ENCODE measurements at places on chromosomes 1 and 21.

DNA sequence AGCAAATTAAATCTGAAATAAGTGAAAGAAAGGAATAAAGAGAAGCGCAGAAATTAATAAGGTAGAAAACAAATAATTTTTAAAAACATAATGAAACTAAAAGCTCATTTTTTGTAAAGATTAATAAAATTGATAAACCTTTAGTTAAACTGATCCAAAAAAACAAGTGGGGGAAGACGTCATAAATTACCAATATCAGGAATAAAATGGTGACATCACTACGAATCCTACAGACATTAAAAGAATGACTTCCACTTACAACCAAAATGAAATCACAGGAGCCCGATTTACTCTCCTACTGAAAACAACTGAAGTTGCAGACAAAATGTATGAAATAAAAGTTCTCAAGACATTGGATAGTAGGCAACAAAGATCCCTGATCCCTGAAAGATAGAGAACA is 68.1 kb upstream of the IFFO2 start:
- no peak for DNase-seq

DNA sequence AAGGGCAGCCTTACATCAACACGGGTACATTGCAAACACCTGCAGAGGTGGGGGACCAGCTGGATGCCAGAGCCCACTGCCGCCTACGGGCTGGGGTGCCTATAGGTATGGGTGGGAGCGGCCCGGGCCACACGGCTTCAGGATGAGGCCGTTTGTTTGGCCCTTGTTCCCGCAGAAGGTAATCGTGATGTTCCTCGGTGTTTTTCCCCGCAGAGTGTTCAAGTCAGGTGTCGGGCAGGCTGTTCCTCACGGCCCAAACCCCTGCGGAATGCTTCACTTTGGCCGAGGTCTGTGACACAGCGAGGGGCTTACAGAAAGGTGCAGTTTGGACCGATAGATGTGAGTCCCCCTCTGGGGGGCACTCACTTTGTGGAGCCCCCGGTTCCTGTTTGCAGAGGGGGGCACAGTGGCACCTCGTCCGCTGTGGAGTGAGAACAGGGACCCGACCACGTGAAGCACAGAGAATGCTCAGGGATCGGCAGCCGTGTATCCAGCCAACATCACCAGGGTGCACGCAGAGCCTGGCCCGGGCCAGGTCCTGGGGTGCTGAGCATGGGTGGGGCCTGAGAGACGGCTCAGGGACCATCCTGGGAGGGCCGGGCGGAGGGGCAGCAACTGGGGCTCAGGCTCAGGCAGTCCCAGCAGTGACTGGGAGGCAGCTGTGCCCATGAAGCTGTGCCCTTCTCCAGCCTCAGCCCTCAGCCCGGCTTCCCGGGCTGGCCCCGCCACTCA is 453 bp upstream of the TTLL10 start:
- DNase-seq, result no peak

DNA sequence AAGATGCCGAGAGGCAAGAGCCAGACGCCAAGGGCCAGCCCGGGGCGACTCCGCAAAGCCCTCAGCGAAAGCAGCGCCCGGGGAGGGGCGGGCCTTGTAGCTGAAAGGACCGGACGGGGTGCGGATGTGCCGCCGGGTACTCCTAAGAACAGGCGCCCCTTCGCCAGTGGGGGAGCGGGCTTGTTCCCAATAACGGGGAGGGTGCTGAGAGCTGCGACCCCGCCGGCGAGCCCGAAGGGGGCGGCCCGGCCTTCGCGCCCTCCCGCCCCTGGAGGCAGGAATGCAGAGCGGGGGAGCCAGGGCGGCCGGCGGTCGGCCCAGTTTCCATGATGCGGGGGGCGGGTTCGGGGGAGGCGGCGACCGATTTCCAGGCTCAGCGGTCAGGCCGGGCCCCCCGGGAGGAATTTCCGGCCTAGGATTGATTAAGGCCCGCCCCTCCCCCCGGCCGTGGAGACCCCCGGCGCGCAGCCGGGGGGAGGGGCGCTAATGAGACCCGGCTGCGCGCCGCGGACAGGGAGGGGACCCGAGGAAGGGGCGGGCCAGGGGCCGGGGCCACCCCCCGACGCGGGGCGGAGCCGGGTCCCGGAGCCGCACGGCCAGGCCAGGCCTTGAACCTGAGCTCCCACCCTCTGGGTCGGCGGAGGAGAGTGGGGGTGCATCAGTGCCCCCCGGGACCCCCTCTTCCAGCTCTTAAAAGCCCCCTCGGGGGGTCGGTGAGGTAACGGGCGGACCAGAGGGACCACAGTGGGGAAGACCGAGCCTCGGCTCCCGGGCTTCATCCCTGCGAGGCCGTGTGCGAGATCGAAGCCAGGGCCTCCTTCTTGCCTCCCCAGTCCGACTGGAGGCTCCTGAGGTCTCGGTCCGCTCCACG is 898 bp upstream of the TMEM200B start:
- DNase-seq, result peak; percentile 90

GRCh38 chr1:97806326-97806725 is 114.5 kb downstream of the DPYD start:
- no peak for DNase-seq

DNA sequence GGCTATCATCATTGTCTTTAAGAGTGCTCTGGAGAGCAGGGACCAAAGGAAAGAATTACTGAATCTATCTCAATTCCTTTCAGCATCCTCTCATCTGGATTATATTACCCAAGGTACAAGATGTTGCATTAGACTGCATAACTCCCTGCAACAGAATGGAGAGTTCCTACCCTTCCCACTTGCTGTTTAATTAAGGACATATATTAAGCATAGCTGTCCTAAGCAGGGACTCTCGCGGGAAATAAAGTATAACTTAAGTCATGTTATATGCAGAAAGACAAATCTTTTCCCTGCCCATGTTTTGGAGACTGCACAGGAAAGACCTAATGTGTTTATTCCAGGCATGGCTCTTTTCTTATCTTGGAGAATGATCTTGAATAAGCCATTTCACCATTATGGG is 6.8 kb upstream of the JAM2 start:
- DNase-seq, result no peak

Measured in uterus (tissue), 4 donors.